ENCODE measurements at places on chromosomes 3 and 15. TPM values are rescaled to one million over a fixed set of nuclear protein-coding genes. Genes with fewer than 3 reads are reported as not detected.

LIPH gene
- total RNA-seq = 38.0 TPM

CLRN1 gene
- not detected for total RNA-seq

IMPG2 gene
- total RNA-seq = 0.29 TPM

GXYLT2 gene
- 8.4 TPM for total RNA-seq

GUCA1C gene
- not detected for total RNA-seq

SLC15A2 gene
- 63.6 TPM for total RNA-seq

LRTM1 gene
- total RNA-seq = not detected

MNS1 gene
- total RNA-seq = 0.58 TPM

ANKUB1 gene
- total RNA-seq = not detected

AP4E1 gene
- 10.8 TPM for total RNA-seq

FRMD5 gene
- total RNA-seq = 1.2 TPM

ALPK3 gene
- 21.0 TPM for total RNA-seq

RETNLB gene
- not detected for total RNA-seq

TM4SF18 gene
- 13.4 TPM for total RNA-seq

SLCO2A1 gene
- 234 TPM for total RNA-seq

CHRM5 gene
- total RNA-seq = not detected

WNT5A gene
- total RNA-seq = 24.5 TPM

ROBO2 gene
- 27.1 TPM for total RNA-seq

SPSB4 gene
- total RNA-seq = 1.2 TPM

GLDN gene
- total RNA-seq = 21.8 TPM

C3orf85 gene
- total RNA-seq = not detected

TERC gene
- 5.4 TPM for total RNA-seq

RASL12 gene
- 20.2 TPM for total RNA-seq

CD80 gene
- total RNA-seq = 7.9 TPM

PPARG gene
- total RNA-seq = 80.7 TPM

ATP13A4 gene
- total RNA-seq = 248 TPM

ASB14 gene
- not detected for total RNA-seq

PRR20G gene
- total RNA-seq = not detected

CFAP100 gene
- not detected for total RNA-seq

ALDH1A3 gene
- total RNA-seq = 9.9 TPM

CPB1 gene
- 6.9 TPM for total RNA-seq

ATP10A gene
- 31.1 TPM for total RNA-seq

KY gene
- 0.29 TPM for total RNA-seq

PLA2G4F gene
- 104 TPM for total RNA-seq

TNFSF10 gene
- total RNA-seq = 140 TPM

COL6A6 gene
- 34.8 TPM for total RNA-seq

MAPKAPK3 gene
- 60.8 TPM for total RNA-seq

PLD1 gene
- 25.4 TPM for total RNA-seq

PRC1 gene
- total RNA-seq = 4.6 TPM

POLR2M gene
- 63.7 TPM for total RNA-seq

POC1A gene
- 2.5 TPM for total RNA-seq

CAMK1 gene
- total RNA-seq = 35.7 TPM

SEC11A gene
- 168 TPM for total RNA-seq

STRIT1 gene
- total RNA-seq = not detected

IL5RA gene
- total RNA-seq = 0.69 TPM

LMAN1L gene
- total RNA-seq = not detected

FRMD4B gene
- 60.7 TPM for total RNA-seq

TMEM266 gene
- total RNA-seq = 2.5 TPM

CASR gene
- 0.20 TPM for total RNA-seq

ABCF3 gene
- total RNA-seq = 60.9 TPM

LRRIQ4 gene
- total RNA-seq = 0.29 TPM

BHLHE40 gene
- 97.1 TPM for total RNA-seq

PCOLCE2 gene
- total RNA-seq = 23.3 TPM

Data from upper lobe of right lung (tissue), 1 donor.